ENCODE measurements at places on chromosomes 5 and 9.

GRCh38 chr9:81652058-81652687 lies 37.2 kb downstream of the TLE1 start:
- no peak for DNase-seq

DNA sequence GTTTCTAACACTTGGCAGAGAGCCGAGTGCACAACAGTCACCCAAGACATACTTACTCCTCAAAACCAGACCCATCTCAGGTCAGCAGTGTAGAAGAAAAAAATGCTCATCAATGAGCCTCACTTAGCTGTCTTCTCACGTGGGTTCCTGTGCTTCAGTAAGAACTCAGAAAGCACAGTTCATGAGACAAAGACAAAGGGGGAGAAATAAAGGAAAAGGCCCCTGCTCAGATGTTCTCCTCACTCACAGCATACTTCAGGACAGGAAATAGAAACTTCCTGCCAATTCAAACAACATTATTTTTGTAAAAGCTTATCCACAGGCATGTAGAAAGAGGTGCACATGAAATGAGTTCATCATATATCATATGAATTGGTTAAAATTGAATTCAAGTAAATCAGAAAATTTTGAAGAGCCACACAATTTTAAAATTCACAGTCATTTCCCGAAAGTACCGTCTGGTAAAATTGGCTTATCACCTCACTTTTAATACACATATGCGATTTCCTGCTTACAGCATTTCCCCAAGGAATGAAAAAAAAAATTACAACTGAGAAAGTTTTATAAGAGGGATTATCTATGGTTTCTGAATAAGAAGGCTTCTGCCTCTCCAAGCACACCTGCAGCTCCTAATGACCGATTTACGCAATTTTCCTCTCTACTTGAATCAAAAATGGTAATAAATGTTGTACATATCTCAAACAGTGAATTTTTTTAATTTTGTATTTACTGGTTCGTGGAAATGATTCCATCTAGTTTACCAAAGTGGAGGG lies 328.3 kb downstream of the TMEM167A start:
- DNase-seq = no peak

DNA sequence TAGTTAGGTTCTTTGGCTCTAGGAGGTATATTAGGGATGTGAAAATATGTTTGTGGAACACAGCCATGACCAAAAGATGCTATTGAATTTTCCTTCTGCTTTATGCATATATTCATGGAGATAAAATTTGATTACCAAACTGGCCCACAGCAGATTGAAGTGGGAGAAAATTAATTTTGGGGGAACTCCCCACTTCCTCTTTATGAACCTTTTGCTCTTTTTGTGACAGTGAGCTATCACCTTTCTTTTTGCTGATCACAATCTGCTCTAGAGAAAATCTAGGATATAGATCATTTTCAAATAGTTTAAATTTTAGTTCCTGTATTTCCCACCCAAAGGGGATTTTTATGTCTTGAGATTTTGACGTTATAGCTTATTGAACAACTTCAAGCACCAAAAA lies 313.0 kb downstream of the GABRB2 start:
- no peak for DNase-seq

- DNase-seq = no peak
These were observed 122.2 kb upstream of the MAN2A1 start for GRCh38 chr5:109567374-109568044.

GRCh38 chr9:23659346-23660006 lies 166.6 kb downstream of the ELAVL2 start:
- DNase-seq = no peak

DNA sequence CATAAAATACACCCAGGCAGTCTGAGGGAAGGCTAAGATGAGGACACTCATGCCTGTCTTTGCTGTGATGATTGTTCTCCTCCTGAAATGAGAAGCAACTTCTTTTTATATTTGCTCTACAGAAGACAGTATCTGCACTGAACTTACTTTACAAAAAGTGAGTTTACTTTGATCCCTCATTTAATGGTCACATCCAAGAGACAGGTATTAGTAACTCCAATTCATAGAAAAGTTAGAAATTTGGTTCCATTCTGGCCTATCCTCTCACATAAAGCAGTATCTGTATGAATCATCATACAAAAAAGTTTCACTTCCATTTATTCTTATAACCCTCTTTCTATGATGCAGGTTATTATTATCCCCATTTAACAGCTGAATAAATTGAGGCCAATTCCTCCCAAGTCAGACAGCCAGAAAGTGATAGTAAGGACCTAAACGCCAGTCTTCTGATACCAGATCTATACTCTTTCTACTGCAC lies 15.2 kb downstream of the TSTD2 start:
- DNase-seq = no peak

DNA sequence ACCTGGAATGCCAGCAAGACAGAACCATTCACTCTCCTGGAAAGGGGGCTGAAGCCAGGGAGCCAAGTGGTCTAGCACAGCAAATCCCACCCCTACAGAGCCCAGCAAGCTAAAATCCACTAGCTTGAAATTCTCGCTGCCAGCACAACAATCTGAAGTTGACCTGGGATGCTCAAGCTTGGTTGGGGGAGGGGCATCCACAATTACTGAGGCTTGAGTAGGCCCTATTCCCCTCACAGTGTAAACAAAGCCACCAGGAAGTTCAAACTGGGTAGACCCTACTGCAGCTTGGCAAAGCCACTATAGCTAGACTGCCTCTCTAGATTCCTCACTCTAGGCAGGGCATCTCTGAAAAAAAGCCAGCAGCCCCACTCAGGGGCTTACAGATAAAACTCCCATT lies 17.3 kb downstream of the RIGI start:
- no peak for DNase-seq

GRCh38 chr5:119355244-119355638 lies 578 bp upstream of the TNFAIP8 start:
- DNase-seq = no peak

DNA sequence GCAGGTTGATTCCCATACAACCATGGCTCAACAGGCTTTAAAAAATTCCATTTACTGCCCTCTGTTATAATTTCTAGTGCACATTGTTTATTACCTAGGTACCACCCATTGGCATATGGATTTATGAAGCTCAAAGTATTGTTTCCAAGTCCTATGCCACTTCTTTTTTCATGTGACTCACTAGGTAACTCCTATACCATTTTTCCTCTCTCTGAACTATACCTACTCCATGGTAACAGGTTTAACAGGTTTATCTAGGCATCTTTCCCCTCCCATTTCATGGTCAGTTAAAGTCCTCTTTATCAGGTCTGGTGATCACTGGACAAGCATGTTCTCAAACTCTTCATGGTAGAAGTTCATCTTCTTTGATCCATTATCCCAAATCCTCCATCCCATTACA lies 49.6 kb upstream of the ABCA1 start:
- DNase-seq = no peak

DNA sequence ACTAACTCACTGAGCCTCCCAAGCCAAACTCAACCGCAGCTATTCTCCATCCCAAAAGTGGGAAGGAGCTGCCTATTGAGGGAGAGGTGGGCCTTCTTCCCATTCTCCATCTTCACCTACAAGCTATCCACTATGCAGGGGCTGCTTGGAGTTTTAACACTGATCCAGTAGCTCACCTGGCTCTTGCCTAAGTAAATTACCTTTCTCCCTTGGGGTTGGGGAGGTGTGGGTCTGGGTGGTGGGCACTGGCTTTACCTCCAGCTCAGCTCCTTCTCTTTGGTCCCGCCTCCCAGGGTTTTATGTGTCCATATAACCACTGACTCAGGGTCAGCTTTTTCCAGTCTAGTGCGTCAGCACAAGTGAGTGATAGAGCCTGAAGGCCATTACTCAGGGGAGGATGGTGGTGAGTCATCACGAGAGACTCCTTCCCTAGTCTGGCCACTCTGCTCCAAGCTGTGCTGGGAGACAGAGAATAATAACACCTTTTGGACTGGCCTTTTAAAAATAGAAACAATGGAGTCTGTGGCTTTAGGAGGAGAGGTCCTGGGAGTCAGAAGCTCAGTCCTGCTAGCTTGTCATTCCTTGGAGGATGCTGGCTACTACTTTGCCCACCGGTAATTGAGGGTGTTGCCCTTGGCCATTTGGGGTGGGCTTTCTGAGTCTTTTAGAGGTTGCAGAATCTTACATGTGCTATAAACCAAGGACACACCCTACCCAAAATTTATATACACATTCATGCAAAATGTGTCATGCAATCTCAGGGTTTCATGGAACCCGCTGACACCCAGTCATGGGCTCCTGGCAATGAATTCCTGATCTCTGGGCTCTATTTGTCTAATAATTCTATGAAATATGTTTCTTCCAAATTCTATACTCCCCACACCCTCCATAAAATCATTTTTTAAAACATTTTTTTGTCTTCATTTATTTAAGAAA lies 35.6 kb upstream of the ATP6V1G1 start:
- DNase-seq = no peak

DNA sequence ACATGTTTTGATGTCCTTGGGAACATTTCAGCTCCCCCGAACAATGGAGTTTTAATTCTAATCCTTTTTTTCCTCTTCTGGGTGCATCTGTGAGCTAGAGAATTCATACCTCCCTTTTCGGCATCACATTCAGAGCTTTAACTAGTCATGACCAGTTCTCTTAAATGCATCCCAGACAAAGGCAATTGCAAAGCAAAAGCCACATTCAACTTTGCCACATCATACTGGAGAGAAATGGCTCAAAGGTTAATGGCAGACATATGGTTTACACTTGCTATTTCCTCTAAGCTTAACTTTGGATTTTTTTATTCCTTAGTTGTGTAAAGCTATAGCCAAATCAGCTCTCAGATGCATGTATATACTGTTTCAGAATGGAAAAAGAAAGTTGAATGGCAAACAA lies 153.3 kb downstream of the ESM1 start:
- DNase-seq = no peak

GRCh38 chr5:55096861-55097260 lies 5.6 kb upstream of the GZMA start:
- no peak for DNase-seq

DNA sequence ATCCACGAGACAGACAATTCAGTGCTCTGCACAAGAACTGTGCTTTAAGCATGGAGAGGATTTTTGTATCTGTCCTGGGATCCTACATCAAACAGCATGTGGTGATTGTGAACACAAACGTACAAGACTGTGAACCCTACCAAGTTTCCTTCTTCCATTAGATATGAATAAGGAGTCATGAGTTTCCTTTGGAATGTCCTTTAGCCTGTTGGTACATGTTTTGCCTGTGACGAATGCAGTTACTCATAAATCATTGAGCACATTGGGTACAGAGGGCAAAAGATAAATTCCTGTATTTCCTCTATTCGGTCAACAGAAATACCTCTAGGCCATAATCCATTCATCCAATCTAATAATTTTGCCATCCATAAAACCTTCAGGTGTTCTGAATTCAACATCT lies 61.5 kb downstream of the FXN start:
- no peak for DNase-seq

DNA sequence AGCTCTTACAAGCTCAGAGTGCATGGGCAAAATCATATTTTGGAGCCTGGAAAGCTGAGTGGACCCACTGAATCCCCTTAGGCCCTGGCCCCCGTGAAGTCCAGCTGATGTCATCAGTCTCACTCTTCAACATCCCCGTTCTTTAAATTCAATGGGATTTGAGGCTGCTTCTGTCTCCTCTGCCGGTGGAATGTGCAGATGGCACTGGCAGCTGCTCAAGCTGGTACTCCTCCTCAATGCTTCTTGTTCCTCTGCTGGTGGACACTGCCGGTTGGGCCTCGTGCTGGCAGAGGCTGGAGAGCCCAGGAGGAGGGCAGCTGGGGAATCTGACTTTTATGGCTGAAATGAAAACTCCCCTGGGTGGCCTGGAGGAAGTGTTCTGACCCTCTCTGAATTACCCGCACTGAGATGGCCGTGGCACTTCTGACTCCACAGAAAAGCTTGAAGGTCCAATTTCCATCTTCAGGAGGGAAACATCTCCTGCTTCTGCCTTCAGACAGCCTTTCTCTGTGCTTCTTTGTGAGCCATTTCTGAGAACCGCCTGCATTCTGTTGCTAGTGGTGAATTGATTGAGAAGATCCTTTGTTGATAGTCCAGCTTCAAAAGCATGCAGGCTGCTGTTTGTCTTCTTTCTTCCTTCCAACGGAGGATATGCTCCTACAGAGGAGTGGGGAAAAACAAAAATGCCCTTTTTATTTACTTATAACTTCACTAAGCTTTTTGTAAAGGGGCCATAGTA lies 298.9 kb downstream of the TMEM38B start:
- peak; percentile 70 for DNase-seq

- DNase-seq = no peak
These were observed 50.5 kb downstream of the MLANA start for GRCh38 chr9:5941214-5941613.

DNA sequence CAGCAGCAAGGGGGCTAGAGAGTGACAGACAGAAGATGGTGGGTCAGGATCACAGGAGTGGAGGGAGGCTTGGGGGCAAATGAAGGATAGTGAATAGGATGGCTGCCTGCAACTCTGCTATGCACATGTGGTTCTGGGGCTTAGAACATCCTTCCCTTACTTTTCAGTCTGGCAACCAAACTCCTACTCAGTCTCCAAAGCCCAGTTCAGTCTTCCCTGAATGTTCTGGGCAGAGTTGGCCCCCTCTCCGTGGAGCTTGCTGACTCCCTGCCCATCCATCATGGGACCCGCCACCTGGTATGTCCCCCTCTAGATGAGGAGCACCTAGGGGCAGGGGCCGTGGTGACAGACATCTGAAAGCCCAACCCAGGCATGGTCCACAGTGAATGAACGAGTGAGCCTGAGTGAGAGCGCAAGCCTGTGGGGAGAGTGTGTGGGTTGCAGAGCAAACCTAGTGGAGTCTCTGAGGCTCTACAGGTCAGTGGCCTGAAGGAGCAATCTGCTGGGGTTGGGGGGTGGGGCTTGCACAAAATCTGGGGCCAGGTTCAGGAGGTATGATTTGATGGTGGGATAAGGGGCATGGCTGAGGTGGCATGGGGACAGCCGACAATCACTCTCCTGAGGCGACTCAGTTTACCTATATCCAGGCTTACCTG lies 180.6 kb downstream of the FGF18 start:
- no peak for DNase-seq

GRCh38 chr9:126173929-126174328 lies 152.7 kb upstream of the MVB12B start:
- DNase-seq = no peak

DNA sequence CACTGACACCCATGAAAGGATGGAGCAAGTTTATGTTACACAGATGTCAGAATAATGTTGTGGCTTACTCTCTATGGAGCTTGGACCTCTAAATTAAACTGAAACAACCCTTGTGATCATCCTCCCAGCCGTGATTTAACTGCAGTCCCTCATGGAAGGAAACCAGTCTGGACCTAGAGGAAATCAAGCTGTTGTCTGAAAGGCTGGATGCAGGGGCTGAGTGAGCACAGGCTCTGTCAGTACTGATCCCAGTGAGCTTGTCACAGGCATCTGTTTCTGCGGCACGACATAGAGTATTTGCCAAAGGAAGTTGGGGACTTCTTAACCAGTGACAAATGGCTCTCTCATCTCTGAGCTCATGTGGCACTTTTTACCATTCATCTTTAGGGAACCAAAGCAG lies 282.9 kb upstream of the MAP3K1 start:
- DNase-seq = no peak

DNA sequence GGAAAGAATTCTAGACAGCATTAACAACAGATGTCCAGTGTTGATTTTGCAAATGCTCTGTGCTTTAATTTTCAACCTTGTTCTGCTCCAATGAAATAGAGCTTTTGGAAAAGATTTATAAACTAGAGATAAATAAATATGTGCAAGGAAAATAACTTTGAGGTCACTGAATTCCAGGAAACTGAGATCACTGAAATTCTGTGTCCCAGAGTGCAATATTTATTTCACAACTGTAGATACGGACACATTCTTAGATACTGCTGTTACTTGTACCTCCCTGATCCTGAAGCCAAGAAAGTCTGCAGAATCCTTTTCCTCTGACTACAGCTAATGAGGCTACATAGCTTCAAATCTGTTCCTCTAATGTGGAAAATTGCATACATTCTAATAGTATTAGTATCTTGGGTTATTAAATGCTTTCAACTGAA lies 222.9 kb downstream of the DOCK8 start:
- DNase-seq = no peak
